ENCODE measurements at places on chromosomes 6 and 20.

DNA sequence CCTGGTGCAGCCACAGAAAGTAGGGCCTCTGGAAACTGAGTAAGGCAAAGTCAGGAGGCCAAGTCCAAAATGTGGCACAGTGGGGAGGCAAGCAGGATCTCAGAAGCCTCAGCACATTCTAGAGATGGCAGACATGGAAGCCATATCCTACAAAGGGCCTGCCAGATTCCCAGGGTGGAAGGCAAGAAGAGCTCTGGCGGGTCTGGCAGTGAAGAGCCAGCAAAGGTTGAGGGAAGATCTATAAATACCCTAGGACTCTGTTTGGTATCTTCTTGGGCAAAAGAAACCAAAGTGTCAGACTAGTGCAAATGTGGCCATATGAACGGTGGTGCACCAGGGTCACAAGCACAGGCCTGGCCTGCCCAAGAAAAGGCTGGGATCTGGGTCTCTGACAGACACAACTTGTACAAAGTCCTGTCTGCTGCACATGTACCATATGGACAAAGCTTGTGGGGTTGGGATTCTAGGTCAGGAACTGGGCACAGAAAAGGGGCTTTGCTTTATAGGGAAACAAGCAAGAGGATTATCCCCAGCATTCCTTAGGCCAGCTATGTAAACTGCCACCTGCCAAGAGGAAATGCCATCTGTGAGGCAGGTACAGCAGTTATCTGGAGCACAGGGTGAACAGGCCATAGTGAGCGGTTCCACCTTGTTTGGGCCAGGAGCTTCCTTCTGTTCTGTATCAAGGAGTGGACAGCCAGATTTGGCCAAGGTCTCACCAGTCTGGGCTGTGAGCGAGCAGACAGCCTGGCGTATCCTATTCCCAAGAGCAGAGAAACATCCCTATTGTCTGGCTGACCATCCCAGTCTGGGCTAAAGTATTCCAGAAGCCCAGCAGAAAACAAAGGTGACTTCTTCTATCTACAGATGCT is 36.3 kb upstream of the SLC4A11 start:
- DNase-seq = no peak

DNA sequence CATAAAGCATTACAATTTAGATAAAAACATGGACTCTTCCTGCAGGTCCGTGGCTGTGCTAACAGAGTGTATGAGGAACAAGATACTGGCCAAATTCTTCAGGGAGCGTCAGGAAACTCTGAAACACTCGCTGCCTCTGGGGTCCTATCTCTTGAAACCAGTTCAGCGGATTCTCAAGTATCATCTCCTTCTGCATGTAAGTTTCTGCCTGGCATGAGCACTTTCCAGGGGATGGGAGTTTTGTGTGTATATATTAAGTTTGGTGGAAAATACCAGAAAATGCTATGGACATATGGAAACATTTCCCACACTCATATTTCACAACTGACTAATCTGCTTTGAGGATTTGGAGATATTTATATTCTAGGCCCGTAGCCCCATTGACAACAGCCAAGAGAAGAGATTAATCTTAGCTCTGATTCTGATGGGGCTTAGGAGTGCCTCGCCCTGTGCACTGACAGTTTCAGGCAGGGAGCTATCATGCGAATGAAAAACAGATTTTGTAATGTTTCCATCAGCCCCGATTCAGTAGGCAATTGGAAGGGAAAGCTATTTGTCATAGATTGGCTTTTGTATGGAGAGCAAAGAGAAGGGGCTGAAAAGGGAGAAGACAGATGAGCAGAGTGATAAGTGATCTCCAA is 64.7 kb upstream of the MTHFD1L start:
- no peak for DNase-seq

DNA sequence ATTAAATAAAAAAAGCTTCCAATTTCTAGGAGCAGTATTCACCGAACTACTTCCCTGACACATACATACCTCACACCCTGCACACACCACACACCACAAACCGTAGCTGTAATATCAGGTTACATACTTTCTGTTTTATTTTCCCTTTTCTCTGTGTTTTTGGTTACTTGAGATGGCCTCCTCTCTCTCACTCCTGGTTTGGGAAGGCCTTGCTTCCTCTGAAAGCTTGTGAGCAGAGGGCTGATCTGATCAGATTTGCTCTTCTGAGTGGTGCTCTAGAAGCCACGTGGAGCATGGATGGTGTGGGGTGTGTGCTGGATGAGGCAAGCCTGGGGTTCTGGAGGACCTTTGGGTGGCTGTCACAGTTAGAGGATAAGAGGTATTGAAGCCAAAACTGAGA is 20.9 kb downstream of the UTRN start:
- peak; percentile 83 for DNase-seq

DNA sequence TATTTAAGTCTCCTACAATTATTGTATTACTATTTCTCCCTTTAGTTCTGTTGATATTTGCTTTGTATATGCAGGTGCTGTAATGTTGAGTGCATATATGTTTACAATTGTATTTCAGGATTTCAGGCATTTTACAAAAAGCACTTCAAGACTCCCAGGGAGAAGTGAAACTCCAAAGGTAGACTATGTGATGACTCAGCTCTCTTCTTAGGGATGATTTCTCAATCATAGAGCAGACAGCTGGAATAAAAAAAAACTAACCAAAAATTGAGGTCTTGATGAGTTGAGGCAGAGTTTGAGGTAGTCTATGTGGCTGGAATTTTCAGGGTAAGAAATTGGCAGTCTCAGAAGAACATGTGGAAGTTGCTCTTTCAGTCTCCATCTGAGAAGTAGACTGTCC is 786.1 kb downstream of the TFAP2A start:
- no peak for DNase-seq

GRCh38 chr20:38863024-38863851 is 57.7 kb downstream of the PPP1R16B start:
- DNase-seq = peak; percentile 74

DNA sequence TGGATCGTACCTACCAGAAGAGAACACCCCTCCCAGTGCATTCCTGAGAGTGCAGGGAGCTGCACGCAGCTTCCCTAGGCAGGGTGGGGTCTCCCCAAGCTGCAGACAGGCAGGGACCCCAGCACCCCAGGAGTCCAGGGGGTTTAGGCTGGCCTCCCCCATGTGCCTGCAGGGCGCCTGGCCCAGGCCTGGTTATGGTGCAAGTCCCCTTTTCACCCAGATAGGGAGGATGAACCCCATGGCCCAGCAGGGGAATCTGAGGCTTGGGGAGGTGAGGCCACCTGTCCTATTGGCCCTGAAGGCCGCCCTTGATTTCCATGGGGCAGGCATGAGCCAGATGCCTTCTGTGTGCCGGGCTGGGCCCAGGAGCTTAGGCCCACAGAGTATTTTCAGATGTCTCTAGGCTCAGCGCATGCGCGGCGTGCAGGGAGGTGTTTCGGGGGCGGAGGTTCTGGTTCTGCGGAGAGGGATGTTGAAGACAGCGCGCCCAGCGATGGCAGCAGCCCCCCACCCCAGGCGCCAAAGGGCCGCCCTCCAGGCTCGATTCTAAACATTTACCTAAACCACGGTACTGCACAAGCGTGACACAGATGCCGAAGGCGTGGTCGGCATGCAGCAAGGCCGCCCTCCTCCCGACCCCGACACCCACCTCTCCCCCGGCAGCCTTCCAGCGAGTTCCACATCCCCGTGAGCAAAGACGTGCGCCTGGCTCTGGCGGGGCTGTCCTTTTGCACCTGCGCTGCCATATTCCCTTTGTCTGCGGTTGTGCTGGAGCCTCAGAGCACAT is 29.4 kb downstream of the COL20A1 start:
- no peak for DNase-seq

DNA sequence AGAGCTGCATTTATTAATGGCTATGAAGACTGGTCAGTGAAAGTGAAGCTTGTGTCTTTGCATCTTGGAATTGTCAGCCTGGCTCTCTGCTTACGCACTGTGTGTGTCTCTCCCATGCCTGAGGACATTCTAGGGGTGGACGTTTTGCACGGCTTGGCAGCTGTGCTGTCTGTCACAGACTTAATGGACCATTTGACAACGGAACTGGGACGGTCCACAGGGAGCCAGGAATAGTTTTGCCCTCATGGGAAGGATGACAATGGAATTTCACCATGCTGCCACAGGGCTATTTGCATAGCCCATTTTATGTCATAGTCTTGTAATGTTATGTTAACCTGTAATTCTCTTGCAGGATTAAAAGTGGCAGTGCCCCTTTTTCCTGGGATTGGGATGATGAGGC is 44.7 kb downstream of the OR2B6 start:
- DNase-seq = no peak

GRCh38 chr6:96420294-96420693 is 101.3 kb upstream of the UFL1 start:
- DNase-seq = no peak

DNA sequence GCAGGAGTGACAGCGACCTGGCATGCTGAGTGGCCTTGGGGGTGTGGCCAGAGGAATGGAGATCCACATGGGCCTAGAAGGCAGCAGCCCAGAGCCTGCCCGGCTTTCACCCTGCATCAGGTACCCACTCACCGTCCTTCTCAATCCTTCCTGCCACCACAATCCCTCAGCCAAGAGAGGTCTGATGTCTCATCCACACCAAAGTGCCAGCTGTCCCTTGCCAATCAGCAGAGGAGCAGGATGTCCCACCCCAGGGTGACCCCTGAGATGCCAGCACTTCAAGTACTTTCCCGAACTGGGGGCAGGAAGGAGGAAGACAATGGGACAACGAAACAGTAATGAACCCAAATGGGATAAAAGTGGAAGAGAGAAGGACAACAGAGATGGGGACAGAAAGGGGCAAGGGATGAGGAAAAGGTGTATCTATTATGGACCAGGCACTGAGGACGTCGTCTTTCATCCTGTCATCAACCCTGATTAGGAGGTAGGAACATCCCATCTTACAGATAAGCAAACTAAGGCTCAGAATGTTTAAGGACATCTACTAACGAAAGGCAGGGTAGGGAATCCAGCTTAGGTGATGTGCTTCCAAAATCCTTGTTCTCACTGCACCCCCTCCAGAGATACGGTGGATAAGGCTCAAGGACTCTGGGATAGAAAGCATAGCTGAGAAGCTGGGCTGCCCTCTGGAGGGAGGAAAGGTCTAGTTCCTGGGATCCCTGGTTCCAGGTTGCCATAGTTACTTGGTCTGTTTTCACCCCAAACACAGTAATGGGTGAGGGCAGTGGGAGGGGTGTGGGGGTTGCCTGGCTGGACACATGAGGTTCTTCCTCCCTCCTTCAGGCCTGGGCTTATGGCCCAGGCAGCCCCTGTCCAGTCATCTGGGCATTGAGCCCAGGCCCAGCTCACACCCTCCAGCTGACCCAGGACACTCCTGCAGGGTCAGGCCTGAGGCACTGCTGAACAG is 4.5 kb upstream of the TNXB start:
- DNase-seq = peak; percentile 37

DNA sequence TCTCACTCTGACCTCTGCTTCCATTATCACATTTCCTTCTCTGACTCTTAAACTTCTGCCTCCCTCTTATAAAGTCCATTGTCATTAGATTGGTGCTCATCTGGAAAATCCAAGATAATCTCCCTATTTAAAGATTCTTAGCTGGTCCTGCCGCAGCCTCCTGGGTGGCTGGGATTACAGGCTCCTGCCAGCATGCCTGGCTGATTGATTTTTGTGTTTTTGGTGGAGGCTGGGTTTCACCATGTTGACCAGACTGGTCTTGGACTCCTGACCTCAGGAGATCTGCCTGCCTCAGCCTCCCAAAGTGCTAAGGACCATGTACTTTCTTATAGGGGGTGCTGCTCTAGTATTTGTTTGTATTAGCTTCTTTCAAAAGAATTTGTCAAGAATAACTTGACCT is 5.3 kb upstream of the RPF2 start:
- no peak for DNase-seq

DNA sequence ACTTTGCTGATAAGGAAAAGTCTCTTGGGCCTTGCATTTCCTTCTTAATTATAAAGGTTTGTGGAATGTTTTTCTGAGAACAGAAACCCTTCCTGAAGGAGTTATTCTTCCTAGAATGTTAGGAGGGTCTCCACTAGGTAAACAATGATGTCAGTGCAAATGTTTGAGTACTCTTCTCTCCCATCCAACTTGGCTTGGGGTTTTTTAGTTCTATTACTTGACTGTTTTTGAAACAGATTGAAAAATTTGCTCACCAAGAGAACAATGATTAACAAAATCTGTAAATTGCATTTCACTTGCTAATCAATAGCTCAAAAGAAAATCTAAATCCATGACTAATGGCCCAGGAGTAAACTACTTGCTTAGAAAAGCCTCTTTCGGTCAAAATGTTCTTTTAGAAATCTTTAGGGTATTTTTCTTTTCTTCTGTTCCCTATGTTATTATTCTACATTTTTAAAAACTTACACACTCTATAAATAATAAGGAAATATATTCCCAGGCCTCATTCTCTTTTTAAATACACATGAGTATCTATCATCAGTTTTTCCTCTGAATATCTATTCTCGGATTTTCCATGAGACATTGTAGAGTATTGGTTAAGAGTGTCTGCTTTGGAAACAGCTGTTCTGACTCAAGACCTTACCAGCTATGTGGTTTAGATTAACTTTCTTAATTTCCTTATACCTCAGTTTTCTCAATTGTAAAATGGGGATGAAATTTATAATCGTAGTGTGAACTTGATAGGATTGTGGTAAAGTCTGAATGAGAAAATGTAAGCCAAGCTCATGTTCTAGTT is 234.2 kb upstream of the CITED2 start:
- DNase-seq = no peak

DNA sequence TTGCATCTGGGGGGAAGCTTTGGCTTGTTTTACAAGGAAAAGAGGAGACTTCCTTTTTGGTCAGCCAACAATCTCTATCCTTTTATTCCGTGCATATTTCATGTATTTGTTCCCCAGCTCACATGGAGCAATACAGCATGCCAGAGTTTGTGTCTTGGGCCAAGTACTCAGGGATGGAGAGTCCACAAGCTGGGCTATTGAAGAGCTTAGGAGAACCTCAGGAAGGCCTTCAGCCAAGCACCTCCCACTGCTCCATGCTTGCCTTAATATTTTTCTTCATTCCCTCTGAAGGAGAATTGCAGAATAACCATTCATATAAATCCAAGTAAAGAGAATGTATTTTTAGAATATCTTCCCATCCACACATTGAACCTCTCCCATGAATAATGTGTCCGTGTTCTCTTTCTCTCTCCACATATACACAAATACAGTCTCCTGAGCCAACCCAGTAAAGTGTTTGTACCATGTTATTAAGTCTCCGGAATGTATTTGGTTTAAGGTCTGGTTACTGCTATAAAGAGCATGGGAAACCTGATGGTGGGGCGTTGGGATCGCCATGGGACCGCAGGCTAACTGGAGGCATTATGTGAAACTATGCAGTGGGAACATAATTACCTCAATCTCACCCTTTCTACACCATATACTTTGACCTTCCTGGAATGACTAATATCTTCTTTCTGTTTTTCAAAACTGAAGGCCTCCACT is 3.0 kb downstream of the LAMA4 start:
- no peak for DNase-seq
